Skin of body (tissue), 3 donors: ENCODE measurements at places on chromosomes 2 and 18. TPM values are rescaled to one million over a fixed set of nuclear protein-coding genes. Genes with fewer than 3 reads are reported as not detected.

The TEX44 gene
- total RNA-seq, result not detected

The KHK gene
- 1.7 TPM for total RNA-seq

The MARS2 gene
- 4.9 TPM for total RNA-seq

The SERPINB3 gene
- 49.5 TPM for total RNA-seq

The NPHP1 gene
- 3.2 TPM for total RNA-seq

The ACOXL gene
- total RNA-seq, result 0.30 TPM

The KCNF1 gene
- 0.10 TPM for total RNA-seq

The KCNE4 gene
- 5.4 TPM for total RNA-seq

The THAP4 gene
- 20.0 TPM for total RNA-seq
